Tibial nerve (tissue), 4 donors: ENCODE measurements at places on chromosomes 7 and 10. TPM values are rescaled to one million over a fixed set of nuclear protein-coding genes. Genes with fewer than 3 reads are reported as not detected.

Gene LRIT1
- not detected for total RNA-seq

Gene PTPRN2
- total RNA-seq, result 6.6 TPM

Gene GRM8
- total RNA-seq, result 0.66 TPM

Gene CDC14C
- total RNA-seq, result not detected

Gene ORAI2
- total RNA-seq, result 4.4 TPM

- H3K4me1 ChIP-seq, result no peaks in the 10 kb centered on the region
- H3K27me3 ChIP-seq, result no peaks in the 10 kb centered on the region
- H3K4me3 ChIP-seq, result no peak overlapping the region
- H3K36me3 ChIP-seq, result no peaks in the 10 kb centered on the region
These were observed 202.8 kb upstream of the PRSS1 start for GRCh38 chr7:142546452-142546851.

- no peaks in the 10 kb centered on the region for H3K27me3 ChIP-seq
- DNase-seq, result no peak
- H3K4me3 ChIP-seq, result no peak overlapping the region
- H3K36me3 ChIP-seq, result no peaks in the 10 kb centered on the region
- H3K4me1 ChIP-seq, result peaks cover 28% of the 10 kb centered on the region
These were observed 207.7 kb upstream of the TEX47 start for GRCh38 chr7:89002981-89003956.

- DNase-seq, result no peak
- no peak overlapping the region for H3K4me3 ChIP-seq
- H3K36me3 ChIP-seq, result no peaks in the 10 kb centered on the region
- H3K27me3 ChIP-seq, result no peaks in the 10 kb centered on the region
- no peak overlapping the region for H3K27ac ChIP-seq
These were observed 180.9 kb downstream of the SEMA3A start for GRCh38 chr7:84013616-84014240.

- no peaks in the 10 kb centered on the region for H3K36me3 ChIP-seq
- H3K27me3 ChIP-seq, result no peaks in the 10 kb centered on the region
- no peaks in the 10 kb centered on the region for H3K4me1 ChIP-seq
- no peak for DNase-seq
- H3K4me3 ChIP-seq, result no peak overlapping the region
- no peak overlapping the region for H3K27ac ChIP-seq
These were observed 111.6 kb downstream of the TMEM168 start for GRCh38 chr7:112678626-112679025.

- no peak overlapping the region for H3K4me3 ChIP-seq
- no peaks in the 10 kb centered on the region for H3K27me3 ChIP-seq
- DNase-seq, result no peak
- no peaks in the 10 kb centered on the region for H3K4me1 ChIP-seq
- no peak overlapping the region for H3K27ac ChIP-seq
These were observed 9.1 kb downstream of the SEM1 start for GRCh38 chr7:96700516-96700915.

DNA sequence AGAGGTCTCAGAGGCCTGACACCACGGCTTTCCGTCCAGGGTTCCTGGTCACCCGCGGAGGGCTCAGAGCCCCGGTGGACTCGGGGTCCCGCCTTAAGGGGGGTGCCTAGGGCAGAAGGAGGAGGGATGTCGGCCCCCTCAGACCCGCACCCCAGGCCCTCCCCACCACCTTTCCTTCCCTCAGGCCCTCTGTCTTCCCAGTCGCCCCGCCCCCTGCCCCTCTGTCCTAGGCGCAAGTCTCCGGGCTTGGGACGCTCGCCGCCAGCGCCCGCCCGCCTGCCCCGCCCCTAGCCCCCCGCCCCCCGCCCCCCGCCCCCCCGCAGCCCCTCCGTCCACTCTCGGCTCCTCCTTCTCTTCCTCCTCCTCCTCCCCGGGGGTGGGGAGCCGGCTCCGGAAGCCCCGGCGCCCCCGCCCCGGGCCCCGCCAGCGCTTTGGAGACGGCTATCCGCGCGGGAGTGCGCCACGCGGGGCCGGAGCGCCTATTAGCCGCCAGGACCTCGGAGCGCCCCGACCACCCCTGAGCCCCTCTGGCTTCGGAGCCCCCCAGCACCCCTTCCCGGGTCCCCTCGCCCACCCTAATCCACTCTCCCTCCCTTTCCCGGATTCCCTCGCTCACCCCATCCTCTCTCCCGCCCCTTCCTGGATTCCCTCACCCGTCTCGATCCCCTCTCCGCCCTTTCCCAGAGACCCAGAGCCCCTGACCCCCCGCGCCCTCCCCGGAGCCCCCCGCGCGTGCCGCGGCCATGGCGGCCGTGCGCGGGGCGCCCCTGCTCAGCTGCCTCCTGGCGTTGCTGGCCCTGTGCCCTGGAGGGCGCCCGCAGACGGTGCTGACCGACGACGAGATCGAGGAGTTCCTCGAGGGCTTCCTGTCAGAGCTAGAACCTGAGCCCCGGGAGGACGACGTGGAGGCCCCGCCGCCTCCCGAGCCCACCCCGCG lies at the start of gene AEBP1:
Gene AEBP1 (plus strand): TSS at position 423 of the 937 bp plus-strand sequence. CDS start 321 bp downstream, at position 744.
- DNase-seq, result no peak
- H3K27ac ChIP-seq, result peak within 1 kb of the TSS; percentile 91
- H3K4me1 ChIP-seq, result peaks cover 19% of the 10 kb centered on the region
- H3K36me3 ChIP-seq, result peaks cover 28% of the 10 kb centered on the region
- peak within 1 kb of the TSS; percentile 78 for H3K4me3 ChIP-seq
- no peaks in the 10 kb centered on the region for H3K27me3 ChIP-seq
